ENCODE measurements at places on chromosomes 11 and 22.
A peak's percentile ranks its signal among the peaks of the same experiment; 100 is the strongest.

DNA sequence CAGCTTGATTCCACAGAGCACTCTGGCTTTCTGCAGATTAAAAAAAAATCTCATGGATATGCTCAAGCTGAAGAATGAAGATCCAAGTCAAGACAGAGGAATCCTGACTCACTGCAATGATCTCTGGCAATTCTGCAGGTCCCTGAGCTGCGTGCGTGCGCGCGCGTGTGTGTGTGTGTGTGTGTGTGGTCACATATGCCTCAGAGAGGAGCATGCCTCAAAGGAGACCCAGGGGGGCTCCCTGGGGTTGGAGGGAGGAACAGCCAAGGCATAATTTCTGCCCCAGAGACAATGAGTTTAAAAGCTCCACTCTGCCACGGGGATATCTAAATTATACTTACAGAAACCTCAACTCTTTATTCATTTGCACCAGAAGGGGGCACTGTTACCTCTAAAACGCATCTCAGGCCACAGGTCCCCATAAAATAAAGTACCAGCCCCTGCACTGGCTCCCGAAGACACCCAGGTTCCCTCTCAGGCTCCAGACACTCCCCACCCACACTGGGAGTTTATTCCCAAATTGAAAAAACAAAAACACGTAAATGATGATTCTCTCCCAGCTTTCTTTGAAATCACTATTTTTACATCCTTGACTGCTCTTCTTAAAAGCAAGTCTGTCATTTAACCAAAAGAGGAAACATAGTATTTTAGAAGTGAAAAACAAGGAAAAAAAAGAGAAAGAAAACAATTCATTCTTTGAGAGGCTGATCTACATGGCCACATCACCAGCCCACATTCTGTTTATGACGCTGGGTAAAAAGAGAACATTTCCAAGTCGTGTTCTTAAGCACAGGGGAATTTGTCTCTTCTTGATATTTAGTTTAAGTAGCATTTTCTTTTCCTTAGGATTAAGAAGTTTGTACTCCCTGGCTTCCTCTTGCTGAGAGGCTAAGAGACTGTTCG is 401.0 kb downstream of the LARGE1 start:
- peak; percentile 61 for DNase-seq

DNA sequence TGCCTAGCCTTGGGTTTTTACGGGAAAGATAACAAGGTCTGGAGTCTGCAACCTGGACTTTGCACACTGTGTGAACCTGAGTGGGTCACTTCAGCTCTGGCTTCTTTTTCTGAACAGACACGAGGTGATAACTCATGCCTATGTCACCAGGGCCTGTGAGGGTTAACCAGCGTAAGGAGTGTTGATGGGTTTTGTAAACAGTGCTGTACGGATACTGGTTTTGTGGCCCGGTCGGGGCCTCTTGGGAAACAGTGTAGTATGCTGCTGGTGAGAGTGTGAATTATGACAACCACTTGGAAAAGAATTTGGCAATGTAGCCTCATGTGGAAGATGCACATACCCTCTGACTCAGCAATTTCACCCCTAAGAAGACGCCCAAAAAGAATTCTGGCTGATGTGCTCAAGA is 266.8 kb downstream of the MN1 start:
- DNase-seq, result no peak

DNA sequence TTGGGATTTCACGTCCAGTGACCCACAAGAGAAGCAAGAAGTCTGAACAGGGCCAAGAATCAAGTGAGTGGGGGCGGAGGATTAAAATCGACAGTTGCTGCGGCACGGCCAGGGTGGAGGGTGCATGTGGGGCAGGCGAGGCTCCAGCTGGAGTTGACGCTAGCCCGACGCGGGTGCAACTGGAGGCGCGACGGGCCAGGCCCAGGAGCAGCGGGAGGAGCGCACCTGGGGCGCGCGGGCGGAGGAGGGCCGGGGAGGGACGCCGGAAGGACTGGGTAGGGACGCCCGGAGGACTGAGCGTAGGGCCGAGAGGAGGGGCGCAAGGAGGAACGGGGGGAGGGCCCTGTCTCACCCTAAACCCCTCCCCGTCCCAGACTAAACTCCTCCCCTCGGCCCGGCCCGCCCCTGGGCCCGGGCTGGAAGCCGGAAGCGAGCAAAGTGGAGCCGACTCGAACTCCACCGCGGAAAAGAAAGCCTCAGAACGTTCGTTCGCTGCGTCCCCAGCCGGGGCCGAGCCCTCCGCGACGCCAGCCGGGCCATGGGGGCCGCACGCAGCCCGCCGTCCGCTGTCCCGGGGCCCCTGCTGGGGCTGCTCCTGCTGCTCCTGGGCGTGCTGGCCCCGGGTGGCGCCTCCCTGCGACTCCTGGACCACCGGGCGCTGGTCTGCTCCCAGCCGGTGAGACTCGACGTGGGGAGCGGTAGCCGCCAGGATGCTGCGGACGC is at the start of gene IL17RA:
Gene IL17RA, plus strand, starts transcription at position 447 of the 723 bp plus-strand sequence. Its CDS starts 92 bp downstream, at position 539.
- DNase-seq, result peak; percentile 82

DNA sequence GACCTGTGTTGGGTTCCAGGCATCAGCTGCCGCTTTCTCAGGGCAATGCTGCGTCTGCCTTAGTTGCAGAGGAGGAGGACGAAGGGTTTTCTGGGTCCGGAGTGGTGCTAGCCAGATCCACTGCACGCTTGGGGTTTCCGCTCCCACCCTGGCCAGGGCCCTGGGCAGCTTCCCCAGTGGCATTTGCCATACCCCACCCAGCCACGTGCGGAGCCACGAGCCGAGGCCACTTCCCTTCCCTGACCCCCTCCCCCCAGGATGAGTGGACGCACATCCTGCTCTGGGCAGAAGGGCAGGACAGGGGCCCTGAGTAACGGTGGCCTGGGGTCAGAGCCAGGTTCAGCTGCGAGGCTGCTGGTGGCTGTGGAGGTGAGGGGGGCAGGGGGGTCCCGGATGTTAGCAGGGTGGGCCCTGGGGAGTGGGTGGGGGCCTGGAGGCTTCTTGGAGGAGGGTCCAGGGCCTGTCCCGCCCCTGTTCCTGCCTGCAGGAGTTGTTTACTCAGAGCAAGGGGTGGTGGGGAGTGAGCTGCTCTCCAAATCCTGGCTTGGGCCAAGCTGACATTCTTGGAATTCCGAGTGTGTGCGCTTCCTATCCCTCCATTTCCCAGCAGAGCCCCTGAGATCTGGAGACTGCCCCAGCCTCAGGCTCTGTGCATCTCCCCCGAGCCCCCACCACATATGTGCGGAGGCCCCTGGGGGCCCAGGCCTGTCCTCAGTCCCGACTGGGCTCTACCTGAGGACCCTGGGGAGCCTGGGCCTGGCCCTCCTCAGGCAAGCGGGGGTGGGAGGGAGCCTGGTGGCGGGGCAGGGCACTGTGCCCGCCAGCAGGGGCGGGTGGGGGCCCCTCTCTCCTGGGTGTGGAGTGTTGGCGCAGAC is 1.4 kb downstream of the TSPAN4 start:
- DNase-seq, result no peak

- no peak for DNase-seq
Observed at GRCh38 chr11:124812876-124813275, 12.7 kb upstream of the MSANTD2 start.
